ENCODE measurements at places on chromosomes 5 and 9.

DNA sequence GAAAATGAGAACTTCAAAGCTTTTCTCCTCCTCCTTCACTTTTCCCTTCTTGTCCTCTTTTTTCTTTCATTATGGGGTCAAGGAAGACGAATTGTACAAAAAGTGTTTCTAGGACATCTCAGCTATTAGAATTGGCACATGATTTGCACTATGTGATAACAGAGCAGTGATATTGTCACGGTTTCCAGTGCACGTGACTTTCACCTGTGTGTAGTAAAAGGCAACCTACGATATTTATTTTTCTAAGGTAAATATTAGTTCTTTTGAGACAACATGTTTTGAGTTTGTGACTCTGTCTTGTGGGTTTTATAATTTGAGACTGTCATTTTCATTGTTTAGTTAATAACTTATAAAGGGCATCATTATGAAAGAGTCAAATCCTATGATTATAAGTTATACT, 213.1 kb downstream of the PSAT1 start:
- DNase-seq: no peak

DNA sequence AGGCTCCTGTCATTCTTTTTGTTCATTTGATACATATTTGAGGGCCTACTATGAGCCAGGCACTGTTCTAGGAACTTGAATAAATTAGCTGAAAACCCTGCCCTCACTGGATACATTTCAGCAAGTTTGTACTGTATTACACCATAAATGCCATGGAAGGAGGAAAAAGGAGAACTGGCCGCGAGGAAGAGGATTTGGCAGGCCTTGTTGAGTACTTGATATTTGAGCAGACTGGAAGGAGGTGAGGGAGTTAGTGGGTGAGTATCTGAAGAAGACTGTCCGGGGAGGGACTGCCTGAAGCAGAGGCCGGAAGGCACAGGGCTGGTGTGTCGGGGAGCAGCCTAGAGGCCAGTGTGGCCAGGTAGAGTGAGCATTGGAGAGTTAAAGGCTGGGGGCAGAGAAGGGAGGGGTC, 4.5 kb downstream of the SNX30 start:
- no peak for DNase-seq

- no peak for DNase-seq
These were observed 209.3 kb downstream of the NR3C1 start for GRCh38 chr5:143194206-143194605.

GRCh38 chr5:141701360-141702119, 19.5 kb upstream of the ARAP3 start:
- DNase-seq: no peak

DNA sequence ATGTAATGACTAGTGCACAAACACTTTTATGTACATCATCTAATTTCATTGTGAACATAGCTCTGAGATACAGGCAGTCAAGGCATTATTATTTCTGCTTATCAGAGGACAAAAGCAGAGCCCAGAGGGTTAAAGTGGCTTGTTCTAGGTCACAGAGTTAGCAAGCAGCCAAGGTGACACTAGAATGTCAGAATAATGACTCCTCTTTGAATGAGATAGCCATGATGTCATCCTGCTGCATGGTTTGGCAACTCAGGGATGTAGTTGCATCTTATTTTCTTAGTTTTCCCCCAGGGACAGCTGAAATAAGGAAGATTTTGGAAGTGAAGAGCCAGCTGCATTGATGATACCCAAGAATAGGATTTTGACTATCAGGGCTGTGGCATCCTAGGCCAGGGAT, 54.4 kb downstream of the KCNV2 start:
- DNase-seq: no peak

- DNase-seq: no peak
These were observed 46.3 kb downstream of the SLC36A1 start for GRCh38 chr5:151493665-151494064.

DNA sequence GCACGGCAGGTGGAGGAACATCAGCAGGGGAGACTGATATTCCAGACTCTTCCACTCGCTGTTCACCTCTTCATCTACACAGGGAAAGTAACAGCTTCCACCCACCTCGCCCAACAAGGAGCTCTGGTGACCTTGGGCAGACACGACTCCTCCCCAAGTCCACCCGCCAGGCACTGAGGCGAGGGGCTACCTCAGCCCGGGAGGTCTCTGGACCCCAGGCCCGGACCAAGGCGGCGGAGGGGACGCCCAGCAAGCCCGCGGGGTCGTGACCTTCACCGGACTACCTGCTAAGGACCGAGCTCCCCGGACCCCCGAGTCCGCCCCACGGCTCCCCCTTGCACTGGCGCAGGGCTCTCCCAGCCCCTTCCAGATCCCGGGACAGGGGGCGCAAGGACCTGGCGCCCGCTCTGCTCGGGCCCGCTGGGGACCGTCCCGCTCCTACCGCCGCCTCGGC, 70.2 kb upstream of the LPCAT1 start:
- peak; percentile 71 for DNase-seq

GRCh38 chr5:171467107-171467506, 47.7 kb downstream of the FGF18 start:
- DNase-seq: peak; percentile 19

- DNase-seq: no peak
These were observed 1916.7 kb downstream of the EFNA5 start for GRCh38 chr5:105754056-105754455.

GRCh38 chr9:93488244-93488643, 34.9 kb upstream of the FAM120AOS start:
- no peak for DNase-seq

DNA sequence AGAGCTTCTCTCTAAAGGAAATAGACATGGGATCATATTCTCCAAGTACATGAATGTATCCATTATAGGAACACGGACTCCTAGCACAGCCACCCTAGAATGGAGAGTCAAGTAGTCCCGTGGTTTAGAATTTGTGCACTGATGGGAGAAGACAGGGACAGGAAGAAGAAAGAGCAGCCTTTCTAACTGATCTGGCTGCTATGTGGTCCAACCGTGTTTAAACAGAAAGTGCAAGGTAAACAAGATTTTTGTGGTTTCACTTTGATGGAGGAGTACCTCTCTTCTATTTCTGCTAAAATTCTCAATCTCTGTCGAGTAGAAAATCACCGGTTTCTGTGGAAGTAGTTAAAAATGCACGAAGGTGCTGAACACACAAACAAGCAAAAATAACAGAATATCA, 171.3 kb downstream of the ST8SIA4 start:
- DNase-seq: no peak

- DNase-seq: no peak
These were observed 37.4 kb downstream of the WWC1 start for GRCh38 chr5:168328814-168329213.

GRCh38 chr5:126002222-126002897, 420.8 kb upstream of the GRAMD2B start:
- no peak for DNase-seq

- no peak for DNase-seq
These were observed 224.8 kb upstream of the TBC1D2 start for GRCh38 chr9:98479967-98480847.

DNA sequence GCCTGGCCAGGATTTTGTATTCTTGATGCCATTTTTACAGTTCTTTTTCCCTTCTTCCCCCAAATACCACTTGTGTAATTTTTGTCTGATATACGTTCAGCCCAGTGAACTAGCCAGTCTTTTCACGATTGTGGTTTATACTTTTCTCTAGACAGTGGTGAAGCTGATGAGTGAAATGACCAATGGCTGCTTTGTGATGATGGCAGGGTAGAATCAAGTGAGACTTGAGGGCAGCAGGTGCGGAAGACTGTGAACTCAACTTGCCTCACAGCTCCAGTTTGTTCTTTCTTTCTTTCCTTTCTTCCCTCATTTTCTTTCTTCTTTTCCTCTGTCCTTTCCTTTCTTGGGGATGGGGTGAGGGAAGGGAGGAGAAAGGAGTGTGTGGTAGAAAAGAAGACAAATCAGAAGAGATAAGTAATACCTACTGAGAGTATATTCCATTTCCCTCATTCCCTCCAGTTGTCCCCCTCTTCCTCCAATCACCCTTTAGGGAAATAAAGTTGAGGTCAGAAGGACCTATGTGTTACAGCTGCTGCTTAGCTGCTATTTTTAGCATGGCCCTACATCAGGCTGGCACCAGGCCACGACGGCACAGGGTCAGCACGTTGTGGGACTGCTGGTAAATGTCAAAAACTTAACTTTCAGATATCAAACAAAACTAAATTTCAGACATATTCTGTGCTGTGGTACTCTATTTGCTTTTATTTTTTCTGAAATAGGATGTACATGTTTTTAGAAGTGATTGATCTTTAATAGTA, 12.3 kb downstream of the ZSWIM6 start:
- DNase-seq: no peak

DNA sequence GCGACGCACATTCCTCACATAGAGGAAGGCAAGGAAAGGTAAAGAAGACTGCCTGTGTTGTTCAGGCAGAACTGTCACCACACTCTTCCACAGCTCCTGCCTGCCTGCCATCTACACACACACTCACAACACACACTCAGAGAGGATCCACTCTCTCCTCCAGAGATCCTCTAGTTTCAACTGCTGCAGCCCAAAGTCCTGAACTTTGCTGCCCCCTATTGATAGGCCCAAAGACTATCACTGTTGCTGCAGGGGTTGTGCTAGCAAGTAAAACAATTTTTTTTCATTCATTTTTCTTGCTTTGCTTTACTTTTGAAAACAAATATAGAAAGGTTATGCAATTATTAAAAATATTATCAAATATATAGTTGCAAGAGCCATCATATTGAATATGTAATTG, 5.9 kb upstream of the CFAP90 start:
- DNase-seq: no peak

DNA sequence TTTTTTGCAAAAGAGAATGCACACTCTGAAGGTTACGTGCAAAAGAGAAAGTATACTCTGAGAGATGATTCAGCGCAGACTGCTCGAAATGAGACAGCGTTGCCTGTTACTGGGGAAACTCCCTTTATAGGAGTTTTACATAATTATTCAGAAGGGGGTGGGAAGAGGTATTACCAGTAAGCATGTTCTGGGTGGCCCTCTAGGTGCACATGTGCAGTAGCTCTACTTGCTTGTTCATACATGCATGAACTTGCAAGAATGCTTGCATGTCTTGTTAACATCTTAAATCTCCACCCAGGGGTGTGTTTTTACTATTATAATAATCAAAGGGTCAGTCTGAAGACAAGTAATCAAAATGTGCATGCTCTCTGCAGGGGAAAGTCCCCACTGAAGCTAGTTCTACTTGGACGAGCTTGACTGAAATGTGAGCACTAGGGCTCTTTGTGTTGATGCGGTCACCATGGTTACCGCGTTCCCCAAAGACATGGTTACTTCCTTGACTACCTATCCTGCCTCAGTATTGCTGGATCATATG, 75.5 kb downstream of the SGCD start:
- DNase-seq: no peak

DNA sequence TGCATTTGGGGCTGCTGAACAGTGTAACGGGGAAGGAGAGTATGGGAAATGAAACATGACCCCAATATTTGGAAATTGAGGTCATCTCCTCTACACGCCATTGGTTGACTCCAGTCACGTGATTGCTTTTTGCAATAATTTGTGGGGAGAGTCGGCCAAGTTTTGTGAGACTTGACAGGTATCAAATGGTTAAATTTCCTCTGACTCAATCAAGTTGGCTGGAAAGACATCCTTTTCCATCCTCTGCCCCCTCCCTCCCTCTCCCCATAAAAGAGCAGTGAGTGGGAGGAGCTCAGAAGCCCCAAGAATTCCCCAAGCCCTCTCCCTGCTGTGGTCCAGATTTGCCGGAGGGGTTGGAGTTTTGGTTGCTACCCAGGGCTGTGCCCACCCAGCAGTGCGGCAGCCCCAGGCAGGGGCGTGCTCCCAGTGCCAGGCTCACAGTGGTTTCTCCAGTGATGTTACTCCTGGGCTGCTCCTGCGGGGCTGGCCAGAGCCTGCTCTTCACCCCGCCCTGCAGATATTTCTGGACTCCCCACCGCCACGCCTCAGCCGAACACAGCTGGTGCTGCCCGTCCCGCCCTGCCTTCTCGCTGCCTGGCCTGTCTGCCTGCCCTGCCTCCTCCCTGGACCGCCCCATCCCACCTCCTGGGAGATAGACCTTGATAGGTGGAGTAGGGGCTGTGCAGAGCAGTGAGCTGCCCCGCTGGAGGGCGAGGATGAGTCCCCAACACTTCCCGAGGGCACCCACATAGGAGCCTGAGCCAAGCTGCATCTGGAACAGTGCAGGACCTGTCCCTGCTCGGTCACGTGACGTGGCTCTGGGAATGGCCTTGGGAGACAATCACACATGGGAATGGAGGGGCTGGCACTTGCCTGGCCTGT, 3.4 kb downstream of the COL5A1 start:
- DNase-seq: peak; percentile 90

- no peak for DNase-seq
These were observed 207.4 kb downstream of the AGTPBP1 start for GRCh38 chr9:85534340-85534739.

DNA sequence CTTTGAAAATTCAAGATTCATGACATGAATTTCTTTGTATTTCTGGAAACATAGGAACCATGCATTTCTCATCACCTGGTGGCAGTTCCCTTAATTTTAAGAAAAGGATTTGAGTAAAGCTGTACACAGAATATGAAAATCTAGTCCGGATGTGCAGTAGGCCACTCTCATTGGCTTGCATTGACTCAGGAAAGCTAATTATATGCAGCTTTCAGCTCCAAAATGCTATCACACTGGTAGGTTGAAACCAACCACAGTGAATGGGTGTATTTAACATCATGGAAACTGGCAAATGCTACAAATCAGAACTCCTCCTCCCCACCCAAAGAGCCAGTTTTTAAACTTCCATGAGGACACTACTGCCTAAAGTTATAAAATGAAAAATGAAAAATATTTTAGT, 161.6 kb upstream of the FBXL17 start:
- no peak for DNase-seq

DNA sequence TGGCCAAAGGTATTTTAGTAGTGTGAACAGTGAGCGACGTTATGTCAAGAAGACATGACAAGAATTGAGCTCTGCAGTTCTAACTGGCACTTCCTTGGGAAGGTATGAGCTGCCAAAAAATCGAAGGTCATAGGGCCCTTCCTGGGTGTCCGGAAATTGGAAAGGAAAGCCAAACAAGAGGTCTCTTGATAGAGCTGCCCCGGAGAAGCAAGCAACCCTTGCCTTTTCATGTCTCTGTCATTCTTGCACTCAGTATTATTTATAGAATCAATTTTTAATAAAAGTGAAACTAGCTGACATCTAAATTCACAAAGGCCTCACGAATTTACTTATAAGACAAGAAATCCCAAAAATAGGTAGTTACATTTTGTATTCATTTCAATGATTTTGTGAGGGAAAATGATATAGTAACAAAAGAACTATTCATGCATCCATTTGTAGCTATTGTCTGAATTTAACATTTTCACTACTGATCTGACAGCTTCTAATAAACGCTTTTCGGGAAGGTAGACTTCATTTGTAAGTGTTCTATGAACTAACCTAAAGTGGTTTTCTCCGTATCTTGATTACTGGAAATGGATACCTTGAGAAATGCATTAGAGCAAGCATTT, 113.8 kb upstream of the VCAN start:
- DNase-seq: no peak

GRCh38 chr5:83744821-83745220, 24.2 kb upstream of the HAPLN1 start:
- DNase-seq: no peak

GRCh38 chr5:65144136-65144871, 337.4 kb downstream of the ADAMTS6 start:
- no peak for DNase-seq
